ENCODE measurements at places on chromosomes 5 and 9.
A peak's percentile ranks its signal among the peaks of the same experiment; 100 is the strongest.

GRCh38 chr5:127702926-127703561, at the start of gene CCDC192:
Gene CCDC192 (plus strand): TSS chr5:127703391. CDS start chr5:127703446, 55 bp downstream.
- no peak for DNase-seq

DNA sequence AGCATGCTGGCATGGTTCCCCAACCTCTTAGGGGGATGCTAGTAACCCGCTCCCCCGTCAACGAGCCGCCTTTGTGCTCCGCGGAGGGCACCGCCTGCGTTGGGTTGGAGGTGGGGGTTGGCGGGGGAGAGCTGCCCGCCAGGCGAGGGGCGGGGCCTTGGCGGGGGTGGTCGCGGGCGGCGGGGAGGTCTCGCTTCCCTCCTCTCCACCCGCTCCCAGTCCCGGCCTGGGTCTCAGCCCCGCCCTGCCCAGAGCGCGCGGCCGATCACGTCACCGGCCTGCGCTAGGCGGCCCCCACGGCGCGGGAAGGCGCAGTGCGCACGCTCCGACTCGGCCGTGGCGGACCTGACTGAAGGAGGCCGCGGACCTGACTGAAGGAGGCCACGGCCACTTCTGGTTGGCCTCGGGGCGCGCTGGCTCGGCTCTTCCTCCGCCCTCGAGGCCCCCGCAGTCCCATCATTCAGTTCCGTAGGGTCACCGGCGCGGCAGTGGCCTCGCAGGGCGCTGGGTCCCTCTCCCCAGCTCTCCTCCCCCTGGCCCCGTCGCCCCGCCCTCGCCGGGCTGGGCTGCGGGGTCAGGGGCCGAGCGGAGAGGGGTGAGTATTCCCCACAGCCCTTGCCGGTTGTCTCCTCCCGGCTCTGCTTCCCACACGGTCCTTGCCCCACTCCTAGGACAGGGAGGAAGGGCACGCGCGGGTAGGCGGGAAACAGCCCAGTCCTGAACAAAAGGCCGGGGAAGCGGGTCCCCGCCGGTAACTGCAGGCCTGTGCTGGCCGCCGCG, at the start of gene ATG10:
TSS of gene ATG10 (plus strand) at position 312 of the 780 bp plus-strand sequence. CDS start 15,548 bp downstream, outside the sequence.
- DNase-seq = peak; percentile 99

DNA sequence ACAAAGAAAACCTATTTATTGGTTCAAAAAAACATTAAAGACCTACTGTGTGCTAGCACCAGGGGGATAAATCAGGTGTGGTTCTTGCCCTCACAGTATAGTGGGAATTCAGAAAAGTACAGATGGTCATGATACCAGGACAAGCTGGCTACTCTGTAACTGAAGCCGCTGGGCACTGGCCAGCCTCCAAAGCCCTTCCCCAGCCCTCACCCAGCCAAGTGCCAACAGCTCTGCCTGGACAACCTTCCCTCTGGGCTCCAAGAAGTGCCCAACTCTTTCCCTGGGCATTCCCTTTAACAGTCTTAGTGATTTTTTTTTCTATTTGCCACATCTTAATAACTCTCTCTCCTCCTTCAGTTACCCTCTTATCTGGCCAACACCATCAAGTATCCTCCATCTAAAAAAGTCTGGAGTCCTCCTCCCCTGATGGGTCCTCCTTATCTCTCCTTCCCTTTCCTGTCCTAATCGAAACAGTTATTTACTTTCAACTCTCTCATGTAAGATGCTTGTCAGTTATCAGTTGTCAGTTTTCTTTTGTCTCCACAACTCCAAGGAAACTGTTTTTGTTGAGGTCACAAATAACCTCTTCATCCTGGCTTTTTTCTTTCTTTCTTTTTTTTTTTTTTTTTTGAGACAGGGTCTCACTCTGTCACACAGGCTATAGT, 13.3 kb upstream of the SEPTIN8 start:
- DNase-seq = no peak

GRCh38 chr5:28344836-28345433, 1306.5 kb upstream of the CDH9 start:
- no peak for DNase-seq

DNA sequence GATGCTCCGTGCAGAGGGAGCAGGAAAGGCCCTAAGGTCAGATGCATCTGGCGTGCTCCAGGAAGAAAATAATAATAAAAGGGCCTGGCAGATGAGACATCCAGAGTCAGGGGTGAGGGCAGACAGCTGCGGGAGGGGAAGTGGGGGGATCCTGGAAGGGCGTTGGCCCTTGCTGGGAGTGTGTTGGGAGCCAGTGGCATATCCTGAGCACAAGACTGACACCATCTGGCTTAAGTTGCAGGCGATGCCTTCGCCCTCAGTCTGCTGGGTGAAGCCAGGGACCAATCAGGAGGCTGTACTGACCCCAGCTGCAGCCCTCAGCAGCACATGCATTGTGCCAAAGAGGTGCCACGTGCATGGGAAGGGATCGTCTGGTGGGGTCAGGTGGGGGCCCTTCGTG, 3.8 kb downstream of the OR2V2 start:
- DNase-seq = no peak

DNA sequence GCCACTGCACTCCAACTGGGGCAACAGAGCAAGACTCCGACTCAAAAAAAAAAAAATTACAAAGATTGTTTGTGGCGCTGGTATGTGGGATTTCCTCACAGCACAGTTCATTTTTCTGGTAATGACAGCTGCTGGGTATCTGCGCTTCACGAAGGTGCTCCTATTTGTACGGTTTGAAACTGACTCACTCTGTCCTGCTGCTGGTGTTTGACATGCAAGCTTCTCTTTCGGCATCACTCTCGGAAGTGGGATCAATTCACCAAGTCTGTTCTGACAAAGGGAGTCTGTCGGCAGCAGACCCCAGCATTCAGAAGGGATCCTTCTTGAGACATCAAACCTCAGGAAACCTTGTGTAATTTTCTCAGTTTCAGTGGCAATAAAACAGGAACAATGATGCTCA, 26.3 kb downstream of the MAML1 start:
- no peak for DNase-seq

GRCh38 chr9:89780959-89781358, 176.1 kb downstream of the GADD45G start:
- DNase-seq = no peak

GRCh38 chr9:83537331-83538171, 650 bp downstream of the FRMD3 start:
- DNase-seq = no peak

- no peak for DNase-seq
These were observed 124.5 kb upstream of the TLE4 start for GRCh38 chr9:79447308-79447605.

DNA sequence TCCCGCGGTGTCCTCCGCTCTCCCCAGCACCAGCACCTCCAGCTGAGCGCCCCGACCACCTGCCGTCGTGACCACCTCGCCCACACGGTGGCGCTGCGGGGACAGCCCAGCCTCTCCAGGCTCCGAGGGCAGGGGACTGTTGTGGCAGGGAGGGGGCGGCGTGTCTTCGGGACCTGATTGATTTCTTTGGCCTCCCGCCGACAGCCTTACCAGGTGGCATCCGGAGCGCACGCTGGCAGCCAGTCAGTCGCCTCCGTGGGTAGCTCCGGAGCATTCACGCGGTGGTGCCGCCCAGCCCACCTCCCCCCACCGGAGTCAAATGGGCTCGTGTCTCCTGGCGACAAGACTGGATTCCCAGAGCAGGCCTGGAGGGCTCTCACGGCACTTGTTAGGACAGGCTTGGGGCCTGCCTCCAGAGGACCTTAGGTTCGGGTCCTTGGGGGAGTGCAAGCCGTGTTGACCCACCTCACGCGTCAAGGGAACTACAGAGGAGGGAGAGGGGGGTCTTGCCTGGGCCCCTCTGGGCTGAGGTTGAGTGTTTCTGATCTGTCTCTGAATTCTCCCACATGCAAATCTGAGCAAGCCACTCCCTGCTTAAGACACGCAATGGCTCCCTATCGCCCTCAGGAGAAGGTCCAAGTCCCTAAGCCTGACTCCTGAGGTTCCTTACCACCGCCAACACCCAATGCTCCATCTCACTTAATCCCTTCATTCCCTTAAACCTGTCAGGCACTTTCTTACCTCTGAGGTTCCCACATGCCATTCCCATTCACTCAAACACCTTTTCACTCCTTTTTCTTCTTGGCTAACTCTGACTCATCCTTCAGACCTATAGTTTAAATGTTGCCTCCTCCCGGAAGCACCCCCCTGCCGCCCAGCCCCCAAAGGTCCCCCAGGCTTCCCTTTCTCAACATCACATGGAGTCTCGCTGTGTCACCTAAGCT, 51.2 kb upstream of the GGTA1 start:
- peak; percentile 70 for DNase-seq

- peak; percentile 65 for DNase-seq
These were observed 61.3 kb downstream of the RAPGEF1 start for GRCh38 chr9:131678499-131679111.

DNA sequence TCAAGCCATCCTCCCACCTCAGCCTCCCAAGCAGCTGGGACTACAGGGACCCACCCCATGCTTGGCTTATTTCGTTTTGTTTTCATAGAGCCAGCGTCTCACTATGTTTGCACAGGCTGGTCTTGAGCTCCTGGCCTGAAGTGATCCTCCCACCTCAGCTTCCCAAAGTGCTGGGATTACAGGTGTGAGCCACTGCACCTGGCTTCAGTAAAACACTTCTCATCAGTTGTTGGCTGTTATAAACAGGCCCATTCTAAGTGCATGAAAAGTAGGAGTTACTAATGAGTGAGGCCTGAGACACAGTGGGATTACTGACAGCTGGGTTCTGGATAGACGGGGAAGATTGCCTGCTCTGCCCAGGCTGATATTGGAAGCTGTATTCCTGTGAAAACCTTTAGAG, 3.5 kb downstream of the CRB2 start:
- no peak for DNase-seq

- DNase-seq = no peak
These were observed 545.4 kb upstream of the TLE4 start for GRCh38 chr9:79026316-79026715.

GRCh38 chr5:91302958-91303357, 80.2 kb downstream of the ARRDC3 start:
- no peak for DNase-seq

DNA sequence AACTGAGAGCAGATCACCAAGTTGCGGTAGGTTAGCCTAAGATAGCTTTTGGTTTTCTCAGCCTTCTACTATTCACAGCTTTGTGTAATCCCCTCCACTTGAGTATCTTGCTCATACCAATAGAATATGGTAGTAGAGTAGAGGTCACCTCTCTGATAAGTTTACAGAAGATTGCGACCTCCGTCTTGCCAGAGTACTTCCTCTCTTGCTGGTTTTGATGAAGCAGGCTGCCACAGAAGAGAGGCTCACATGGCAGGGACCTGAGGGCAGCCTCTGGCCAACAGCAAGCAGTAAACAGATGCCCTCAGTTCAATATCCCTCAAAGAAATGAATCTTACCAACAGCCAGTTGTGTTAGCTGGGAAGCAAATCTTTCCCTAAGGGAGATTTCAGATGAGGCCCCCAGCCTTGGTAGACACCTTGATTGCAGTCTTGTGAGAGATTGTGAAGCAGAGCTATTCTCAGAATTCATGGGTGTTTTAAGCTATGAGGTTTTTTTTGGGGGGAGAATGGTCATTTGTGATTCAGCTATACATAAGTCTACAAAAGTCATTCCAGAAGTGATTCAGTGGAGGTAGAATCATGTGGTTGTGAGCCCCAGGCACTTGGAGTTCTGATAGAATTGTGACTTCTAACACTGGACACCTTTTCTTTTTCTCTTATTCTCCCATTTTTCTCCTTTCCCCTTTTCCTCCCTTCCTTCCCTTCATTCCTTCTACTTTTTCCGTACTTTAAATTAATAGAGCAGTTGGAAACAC, 22.7 kb upstream of the CDKN2B start:
- DNase-seq = no peak

- DNase-seq = no peak
These were observed 512.9 kb downstream of the EFNA5 start for GRCh38 chr5:107157809-107158208.

- DNase-seq = no peak
These were observed 16.4 kb downstream of the PPP3R2 start for GRCh38 chr9:101578378-101578777.

DNA sequence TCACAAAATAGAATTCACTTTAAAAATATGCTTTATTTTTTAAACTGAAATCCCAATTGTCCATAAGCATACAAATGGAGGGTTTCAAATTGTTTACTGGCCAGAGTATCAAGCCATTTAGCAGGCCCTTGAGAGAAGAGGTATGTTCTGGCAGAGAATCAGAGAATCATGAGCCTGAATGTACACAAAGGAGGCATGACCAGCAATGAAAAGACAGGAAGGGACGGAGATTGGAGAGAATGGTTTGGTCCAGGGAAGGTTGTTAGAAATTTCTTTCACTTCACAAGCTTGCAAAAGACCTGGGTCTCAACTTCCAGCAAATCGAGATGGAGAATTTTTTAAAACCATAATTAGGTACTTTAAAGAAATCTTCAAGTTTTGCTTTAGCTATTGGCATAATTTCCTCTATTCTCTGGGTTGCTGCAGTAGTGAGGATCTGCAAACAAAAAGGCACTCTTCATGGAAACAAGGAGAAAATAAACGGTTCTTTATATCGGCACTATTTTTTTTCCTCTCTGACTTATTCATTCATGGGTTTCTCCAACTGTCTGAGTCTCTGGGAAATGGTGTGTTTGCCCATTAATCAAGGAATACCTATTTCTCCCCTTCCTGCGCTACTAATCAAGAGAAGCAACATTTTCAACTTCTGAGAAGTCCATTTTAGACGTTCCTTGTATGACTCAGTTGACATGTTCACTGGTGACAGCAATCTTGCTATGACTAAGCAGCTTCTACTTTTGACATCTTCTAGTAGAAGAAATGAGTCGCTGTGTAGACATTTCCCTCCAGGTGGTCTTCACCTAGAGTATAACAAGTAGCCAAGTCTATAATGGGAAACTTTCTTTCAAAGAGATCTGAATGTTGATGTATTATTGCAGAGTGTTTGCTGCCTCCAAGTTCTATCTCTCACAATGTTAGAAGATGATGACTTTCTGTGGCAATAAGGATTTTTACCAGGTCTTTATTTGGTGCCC, 23.1 kb upstream of the ERCC6L2 start:
- DNase-seq = no peak

- DNase-seq = no peak
These were observed 78.3 kb upstream of the ZNF608 start for GRCh38 chr5:124824637-124825158.

DNA sequence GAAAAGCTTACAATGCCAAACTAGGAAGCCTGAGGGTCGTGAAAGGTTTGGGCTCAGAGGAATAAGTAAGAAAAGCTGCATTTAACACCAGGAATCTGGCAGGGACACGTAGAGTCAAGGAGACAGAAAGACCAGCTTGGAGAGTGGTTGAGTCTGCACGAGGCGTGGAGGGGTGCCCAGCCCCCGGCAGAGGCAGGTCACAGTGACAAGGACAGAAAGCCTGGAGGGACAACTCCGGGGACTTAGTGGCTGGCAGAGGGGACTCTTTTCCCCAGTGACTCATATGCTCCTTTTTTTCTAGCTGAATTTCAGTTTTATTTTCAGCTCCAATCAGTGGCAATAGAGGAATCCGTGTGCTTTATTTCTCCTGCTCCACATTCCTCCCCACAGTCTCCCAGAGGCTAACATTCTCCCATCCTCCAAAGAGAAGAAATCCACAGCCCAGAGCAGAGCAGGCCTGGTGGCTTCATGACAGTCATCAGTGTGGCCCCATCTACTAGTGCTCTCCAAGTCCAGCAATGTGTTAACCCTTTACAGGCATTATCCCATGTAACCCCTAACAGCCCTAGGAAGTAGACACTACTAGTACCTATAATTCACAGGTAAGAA, 80.7 kb downstream of the KCNIP1 start:
- no peak for DNase-seq
